ENCODE measurements at places on chromosomes 7 and 10.

- no peak for DNase-seq
Observed at GRCh38 chr10:69869291-69869961, 67.7 kb downstream of the COL13A1 start.

DNA sequence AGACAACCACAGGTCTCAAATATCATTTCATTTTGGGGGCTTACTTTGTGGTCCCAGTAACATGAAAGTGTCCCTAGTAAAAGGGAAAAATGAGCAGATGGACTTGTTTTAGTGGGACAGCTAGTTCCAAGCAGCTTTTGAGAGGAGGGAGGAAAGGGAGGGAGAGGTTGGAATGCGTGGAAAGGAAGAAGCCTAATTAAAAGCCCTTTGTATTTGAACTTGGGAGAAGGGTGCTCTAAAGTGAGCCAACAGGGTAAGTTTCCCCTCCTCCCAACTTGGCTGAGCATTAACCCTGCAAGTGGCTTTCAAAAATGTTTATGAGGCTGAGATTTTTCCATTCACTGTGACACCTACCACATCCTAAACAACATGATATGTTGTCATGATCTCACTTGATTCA, 38.8 kb upstream of the LYZL1 start:
- DNase-seq: no peak

DNA sequence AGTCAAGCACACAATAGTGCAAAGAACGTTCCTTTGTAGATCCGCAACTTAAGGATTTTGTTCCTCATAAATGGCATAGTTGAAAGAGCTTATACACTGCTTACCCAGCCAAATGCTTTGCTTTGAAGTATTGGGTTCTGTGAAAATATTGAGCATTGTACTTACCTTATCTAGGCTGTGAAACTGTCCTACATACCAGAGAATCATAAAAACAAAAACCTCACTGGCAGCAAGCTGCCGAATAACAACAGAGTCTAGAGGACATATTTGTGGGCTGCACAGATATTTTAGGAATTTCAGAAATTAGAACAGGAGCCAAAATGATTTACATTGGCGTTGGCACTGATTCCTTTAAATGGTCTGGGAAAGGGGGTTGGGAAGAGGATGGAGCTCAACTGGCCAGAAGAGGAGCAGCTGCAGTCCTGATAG, 174.8 kb downstream of the RTKN2 start:
- no peak for DNase-seq

- DNase-seq: no peak
Observed at GRCh38 chr10:566241-566885, 123.1 kb downstream of the DIP2C start.

DNA sequence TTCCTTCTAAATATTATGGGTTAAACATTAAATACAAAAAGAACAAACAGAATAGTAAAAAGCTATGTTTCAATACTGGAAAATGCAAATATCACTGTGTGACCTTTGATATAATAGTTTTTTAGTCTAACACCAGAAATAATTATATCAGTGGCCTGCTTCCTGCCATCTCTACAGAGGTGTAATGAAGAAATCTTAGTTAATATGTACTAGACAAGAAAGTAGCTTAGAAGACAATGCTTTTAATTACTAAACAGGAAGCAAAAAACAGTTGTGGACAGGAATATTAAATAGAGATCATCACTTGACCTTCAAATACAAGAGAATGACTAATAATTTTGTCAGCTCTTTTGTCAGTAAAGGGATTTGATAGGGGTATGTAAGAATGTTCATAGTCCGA, 47.4 kb upstream of the LRRN3 start:
- no peak for DNase-seq

DNA sequence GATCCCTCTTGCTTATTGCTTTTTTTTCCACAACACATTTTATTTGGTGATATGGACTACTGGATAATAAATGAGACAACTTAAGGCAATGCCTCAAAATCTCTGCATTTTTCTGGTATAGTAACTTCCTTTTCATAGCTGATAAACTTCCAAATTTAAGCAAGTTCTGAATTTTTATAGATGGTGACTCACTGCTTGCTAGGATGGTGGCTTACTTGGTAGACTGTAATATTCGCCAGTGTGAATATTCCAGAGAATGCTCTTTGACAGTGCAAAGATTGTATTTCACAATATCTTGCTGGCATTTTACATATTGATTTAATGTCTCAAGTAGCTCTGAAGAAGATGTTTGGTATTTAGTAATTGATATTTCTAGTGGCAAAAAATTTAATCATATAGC, 472.4 kb downstream of the TFEC start:
- DNase-seq: no peak

- DNase-seq: no peak
Observed at GRCh38 chr10:24915304-24915703, 37.1 kb downstream of the PRTFDC1 start.

DNA sequence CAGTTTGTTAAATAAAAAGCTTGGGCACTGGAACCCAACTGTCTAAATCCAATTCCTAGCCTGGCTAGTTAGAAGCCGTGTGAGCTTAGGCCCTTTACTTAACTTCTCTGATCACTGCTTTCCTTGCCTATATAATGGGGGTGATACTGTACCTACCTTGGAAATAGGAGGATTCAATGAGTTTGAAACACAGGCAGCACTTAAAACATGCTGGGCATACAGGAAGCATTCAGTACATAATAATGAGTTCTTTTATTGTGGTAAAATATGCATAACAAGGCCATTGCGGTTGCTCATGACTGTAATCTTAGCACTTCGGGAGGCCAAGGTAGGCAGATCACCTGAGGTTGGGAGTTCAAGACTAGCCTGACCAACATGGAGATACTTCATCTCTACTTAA, 47.4 kb upstream of the SEPHS1 start:
- no peak for DNase-seq
